ENCODE measurements at places on chromosomes 1 and 21.

DNA sequence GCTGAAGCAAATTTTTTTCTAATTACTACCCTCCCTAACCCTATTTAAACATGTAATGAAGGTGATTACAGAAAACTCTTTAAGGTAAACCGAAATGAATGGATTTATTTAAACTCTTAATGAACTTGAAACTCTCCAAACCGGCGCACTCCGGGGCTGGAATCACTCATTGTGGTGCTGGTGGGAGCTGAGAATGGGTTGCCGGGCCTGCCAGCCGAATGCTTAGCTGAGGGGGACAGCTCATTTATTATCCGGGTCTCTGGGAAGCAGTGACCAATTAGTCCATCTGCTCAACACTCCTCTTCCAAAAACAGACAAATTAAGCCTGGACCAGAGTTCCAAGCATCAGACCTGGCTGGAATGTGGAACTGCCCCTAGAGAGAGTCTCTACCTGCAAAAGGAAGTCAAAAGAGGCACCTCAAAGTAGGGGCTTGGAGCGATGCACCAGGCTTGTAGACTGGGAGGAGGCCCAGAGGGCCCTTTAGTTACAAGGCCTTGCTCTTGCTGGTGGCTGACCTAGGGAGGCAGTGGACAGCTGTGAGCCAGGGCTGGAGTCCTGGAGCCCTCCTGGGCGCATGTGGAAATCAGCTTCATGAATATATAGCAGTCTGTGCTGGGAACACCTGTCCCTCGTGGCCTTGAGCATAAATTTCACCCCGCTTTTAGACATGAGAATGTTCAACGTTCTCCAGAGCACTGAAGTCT lies 320.7 kb downstream of the AJAP1 start:
- DNase-seq = no peak

DNA sequence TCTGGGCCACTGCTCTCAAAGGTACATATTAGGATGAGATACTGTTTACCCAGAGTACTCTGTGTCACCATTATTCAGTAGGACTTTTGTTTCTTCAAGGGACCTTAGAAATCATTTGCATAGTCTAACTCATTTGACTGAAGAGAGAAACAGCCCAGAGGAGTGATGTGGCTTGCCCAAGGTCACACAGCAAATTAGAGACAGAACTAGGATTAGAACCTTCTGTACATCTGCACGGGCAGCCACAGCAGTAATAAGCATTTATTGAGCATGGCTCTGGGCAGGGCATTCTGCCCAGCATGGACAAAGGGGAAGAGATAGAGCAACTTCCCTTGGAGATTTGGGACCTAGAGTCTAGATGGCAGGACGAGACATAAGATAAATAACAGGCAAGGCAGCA lies 5.7 kb upstream of the NHLH1 start:
- no peak for DNase-seq

DNA sequence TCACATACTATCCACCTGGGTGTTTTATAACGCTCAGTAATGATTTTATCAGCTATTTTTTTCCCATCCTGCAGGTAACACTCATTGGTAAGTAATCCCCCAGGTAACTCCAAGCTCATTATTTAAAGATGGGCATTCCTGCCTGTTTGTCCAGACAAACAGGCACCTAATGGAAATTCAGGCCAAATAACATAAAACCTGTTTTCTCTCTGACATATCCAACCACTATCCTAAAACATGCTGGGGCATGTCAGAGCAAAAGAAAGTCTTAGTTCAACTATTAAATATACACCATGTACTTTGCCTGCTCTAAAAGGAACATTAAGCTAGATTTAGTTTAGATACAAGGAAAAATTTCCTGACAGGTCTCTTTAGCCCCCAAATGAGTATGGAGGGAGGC lies 987.7 kb downstream of the TTLL7 start:
- no peak for DNase-seq

GRCh38 chr21:30984889-30985288 lies 53.4 kb downstream of the KRTAP19-8 start:
- DNase-seq = no peak

DNA sequence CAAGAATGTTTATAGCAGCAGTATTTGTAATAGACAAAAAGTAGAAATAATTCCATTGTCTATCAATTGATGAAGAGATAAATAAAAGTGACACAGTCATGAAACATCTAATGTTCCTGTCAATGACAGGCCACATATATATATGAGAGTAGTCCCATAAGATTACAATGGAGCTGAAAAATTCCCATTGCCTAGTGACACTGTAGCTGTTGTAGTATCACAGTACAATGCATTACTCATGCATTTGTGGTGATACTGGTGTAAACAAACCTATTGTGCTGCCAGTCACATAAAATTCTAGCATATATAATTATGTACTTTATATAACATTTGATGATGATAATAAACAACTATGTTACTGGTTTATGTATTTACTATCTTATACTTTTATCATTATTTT lies 141.9 kb upstream of the LYPLAL1 start:
- DNase-seq = no peak
